SJSA1 (cell line): ENCODE measurements at places on chromosomes 2 and 18. TPM values are rescaled to one million over a fixed set of nuclear protein-coding genes. Genes with fewer than 3 reads are reported as not detected.

The KIAA1328 gene
- 3.9 and 7.9 TPM in 2 replicates for total RNA-seq

The CCDC68 gene
- 0.03 TPM in 1 of 2 replicates, not detected in the other for total RNA-seq

The CNTNAP5 gene
- not detected in 2 replicates for total RNA-seq

The PRSS56 gene
- total RNA-seq: not detected in 2 replicates

DNA sequence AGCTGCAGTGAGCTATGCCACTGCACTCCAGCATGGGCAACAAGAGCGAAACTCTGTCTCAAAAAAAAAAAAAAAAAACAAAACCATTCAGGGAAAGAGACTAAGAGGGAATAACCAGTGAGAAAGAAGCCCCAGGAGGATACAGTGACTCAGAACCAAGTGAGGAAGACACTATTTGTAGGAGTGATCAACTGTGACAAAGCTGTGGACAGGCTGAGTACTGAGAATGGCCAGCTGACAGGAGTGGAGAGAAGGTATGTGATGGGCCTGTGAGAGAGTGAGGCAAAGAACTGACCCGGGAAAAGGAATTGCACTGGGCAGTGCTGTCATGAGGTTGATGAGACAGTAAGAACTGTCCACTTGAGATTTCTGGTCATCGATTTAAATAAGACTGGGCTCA is 6.7 kb upstream of the LCT start:
- H3K27ac ChIP-seq: no peak overlapping the region
- H3K36me3 ChIP-seq: peaks cover 74% of the 10 kb centered on the region
- no peaks in the 10 kb centered on the region for H3K27me3 ChIP-seq
- no peak for DNase-seq

DNA sequence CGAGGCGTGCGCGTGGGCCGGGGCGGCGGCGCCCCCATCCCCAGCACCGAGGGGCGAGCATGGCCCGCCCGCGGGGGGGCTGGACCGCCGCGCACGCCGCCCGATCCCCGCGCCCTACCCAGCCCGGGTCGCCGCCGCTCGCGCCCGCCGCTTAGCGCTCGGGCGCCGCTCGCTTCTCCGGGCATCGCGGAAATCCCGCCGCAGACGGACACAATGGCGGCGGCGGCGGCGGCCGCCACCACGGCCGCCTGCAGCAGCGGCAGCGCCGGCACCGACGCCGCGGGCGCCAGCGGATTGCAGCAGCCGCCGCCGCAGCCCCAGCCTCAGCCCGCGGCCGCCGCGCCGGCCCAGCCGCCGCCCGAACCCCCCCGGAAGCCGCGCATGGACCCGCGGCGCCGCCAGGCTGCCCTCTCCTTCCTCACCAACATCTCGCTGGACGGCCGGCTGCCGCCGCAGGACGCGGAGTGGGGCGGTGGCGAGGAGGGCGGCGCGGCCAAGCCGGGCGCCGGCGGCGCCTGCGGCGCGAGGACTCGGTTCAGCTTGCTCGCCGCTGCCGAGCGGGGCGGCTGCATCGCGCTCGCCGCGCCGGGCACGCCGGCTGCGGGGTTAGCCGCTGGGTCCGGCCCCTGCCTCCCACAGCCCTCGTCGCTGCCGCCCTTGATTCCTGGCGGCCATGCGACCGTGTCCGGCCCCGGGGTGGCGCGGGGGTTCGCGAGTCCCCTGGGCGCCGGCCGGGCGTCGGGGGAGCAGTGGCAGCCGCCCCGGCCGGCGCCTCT is 453 bp downstream of the CABLES1 start:
- H3K36me3 ChIP-seq: peaks cover 4% of the 10 kb centered on the region; the same call in 1 of the 2 replicates
- peaks cover 26% of the 10 kb centered on the region for H3K4me1 ChIP-seq
- peak; percentile 66 for DNase-seq
